H9 (cell line): ENCODE measurements at places on chromosomes 4 and X. TPM values are rescaled to one million over a fixed set of nuclear protein-coding genes. Genes with fewer than 3 reads are reported as not detected.
A peak's percentile ranks its signal among the peaks of the same experiment; 100 is the strongest.

Gene DMRTC1
- total RNA-seq = not detected in 2 replicates

Gene CTAG1B
- not detected in 2 replicates for total RNA-seq

Gene SPANXN3
- not detected in 2 replicates for total RNA-seq

Gene PRDX4
- total RNA-seq = 256 and 267 TPM in 2 replicates

GRCh38 chrX:113828470-113828869 is 755.4 kb upstream of the HTR2C start:
- DNase-seq = peak; percentile 42

DNA sequence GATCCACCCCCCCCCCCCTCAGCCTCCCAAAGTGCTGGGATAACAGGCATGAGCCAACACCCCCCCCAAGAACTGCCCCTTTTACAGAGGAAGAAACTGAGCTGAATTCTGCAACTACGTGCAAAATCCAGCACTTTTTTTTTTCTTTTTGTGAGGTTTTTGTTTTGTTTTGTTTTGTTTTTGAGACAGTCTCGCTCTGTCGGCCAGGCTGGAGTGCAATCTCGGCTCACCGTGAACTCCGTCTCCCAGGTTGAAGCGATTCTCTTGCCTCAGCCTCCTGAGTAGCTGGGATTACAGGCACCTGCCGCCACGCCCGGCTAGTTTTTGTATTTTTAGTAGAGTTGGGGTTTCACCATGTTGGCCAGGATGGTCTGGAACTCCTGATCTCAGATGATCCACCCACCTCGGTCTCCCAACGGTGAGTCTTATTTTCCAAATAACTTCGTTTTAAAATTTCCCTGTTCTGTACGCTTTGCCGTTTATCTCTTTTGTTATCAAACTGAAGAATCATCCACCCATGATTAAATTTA is 4.9 kb downstream of the CRLF2 start:
- no peak for DNase-seq

- no peak for DNase-seq
Measured at GRCh38 chr4:140472156-140472555, 25.9 kb downstream of the MGAT4D start.

DNA sequence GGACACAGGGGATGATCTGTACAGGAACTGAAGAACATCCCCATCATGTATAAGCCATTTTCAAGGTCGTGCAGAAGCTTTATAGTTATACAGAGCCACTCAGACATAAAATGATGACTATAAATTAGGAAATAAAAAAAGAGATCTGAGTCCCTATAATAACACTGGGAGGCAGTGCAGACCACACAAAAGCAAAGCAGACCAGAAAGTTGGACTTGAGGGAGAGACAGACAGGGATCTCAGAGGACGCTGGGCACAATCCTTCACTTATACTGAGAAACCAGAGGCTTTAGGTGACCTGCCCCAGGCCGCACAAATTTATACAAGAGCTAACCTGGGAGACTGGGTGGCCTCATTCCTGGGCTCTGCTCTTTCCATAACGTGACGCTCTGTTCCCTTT is 70.5 kb downstream of the HADH start:
- DNase-seq = peak; percentile 42

DNA sequence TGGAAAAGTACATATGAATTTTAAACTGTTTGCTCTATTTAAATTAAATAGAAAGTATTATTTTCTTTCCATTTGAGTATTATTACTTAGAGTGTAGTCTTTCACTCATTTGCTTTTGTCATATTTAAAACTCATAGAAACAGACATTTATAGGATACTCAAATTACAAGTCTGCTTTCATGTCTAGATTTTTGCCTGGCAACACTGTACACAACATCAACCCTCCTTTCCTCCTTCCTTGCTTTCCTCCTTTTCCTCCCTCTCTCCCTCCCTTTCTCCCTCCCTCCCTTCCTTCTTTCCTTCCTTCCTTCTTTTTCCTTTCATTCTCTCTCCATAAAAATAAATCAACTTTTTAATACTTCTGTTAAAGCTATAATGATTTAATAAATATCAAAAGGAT is 2361.2 kb downstream of the ARAP2 start:
- no peak for DNase-seq

DNA sequence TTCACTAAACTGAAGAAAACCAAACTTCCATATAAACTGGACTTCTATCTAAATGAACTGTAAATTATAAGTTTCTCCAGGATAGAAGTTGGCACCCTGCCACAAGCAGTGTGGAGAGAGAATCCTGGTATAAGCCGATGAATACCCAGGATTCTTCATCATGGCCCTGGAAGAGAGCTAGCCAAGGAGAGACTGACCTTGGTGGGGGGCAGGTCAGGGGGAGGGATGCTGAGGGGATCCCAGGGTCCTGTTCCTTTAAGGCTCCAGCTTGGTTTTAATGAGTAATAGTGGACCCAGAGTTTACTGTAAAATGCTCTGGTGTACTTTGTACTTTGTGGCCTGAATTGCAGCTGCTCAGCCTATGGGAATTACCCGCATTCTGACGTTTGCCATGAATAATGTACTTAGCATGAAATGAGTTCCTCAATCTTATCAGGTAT is 16.9 kb downstream of the RASSF6 start:
- no peak for DNase-seq

GRCh38 chr4:168637872-168638756 is 141.3 kb downstream of the PALLD start:
- DNase-seq = no peak

- no peak for DNase-seq
Measured at GRCh38 chrX:45524296-45524695, 323.6 kb upstream of the DIPK2B start.

- no peak for DNase-seq
Measured at GRCh38 chrX:13898083-13898482, 81.2 kb upstream of the GPM6B start.

DNA sequence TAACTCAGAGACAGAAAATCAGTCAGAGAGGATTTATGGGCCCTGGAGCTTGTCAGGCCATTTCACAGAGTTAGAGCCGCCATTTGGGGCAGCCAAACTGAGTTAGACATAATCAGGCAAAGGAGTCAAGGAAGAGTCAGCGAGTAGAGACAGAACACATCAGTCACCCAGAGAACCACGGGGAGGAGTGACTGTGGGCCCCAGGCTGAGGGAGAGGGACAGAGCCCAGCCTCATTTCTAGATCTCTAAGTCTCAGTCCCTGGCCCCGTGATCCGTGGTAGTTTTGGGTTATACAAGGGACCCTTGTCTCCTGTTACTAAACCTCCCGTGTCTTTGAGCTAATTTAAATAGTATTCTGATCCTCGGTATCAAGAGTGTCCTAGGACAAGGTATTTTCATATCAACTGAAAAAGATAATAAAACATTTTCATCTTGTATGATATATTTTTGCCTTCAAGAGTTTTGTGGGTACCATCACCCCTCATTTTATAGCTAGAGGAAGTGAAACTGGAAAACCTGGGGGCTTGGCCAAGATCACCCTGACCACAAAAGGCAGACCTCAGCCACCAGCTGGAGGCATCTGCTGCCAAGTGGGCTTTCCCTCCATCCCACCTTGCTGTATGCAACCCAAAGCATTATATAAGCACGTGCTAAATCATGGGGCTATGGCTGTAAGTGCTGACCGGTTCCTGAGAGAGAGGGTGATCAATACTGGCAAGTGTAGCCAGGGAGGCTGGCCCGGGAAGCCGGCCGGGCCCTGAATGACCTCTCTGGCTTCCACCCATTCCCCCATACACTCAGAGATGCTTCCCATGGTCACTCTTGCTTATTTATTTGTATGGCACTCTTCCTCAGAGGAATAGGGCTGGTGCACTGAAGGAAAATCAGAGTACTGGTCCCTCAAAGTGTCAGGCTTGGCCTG is 204.1 kb downstream of the BCOR start:
- DNase-seq = no peak

GRCh38 chrX:9988762-9989161 is 21.6 kb downstream of the CLDN34 start:
- no peak for DNase-seq

GRCh38 chr4:9716093-9716492 is 65.3 kb upstream of the DRD5 start:
- DNase-seq = no peak
